KBM-7 (cell line): ENCODE measurements at places on chromosomes 7 and 10.

GRCh38 chr7:14424675-14425074, 435.2 kb upstream of the ETV1 start:
- no peak for DNase-seq

DNA sequence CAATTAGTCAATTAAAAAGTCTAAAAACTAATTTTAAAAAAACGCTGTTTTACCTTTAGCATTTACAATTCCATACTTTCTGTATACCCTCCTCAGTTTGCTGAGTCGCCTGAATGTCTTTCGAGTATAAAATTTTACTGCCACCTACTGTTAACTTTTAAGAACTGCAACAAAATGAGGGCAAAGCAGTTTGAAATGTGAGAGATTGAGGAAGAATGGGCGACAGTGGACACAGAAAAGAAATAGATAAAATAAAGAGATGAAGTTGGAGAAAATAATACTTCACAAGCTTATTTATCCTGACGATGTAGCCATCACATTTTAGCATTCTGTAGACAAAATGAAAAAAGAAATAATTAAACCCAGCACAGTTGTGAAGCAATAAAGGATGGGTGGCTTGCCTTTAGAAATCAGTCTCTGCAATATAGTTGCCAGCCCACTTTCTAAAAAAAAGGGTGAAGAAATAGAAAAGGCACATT, 110.8 kb upstream of the PTN start:
- DNase-seq: peak; percentile 70

DNA sequence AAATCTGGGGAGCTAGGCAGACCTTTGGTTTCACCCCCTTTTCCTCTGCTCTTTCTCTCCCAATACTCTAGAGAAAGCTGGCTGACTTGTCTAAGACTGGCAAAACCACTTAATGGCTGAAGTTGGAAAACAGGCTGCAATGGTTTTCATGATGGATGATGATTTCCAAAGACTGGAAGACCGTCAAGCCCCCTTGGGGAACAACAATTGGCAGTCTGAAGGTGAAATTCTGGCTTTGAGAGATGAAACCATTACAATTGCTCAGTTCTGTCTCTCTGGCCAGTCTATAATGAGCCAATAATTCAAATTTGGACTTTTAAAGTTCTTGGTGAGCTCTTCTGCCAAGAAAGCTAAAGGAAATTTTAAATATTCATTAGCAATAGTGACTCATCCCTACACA, 680.5 kb downstream of the PARD3 start:
- no peak for DNase-seq

GRCh38 chr10:78247821-78248220, 214.2 kb downstream of the RPS24 start:
- no peak for DNase-seq

DNA sequence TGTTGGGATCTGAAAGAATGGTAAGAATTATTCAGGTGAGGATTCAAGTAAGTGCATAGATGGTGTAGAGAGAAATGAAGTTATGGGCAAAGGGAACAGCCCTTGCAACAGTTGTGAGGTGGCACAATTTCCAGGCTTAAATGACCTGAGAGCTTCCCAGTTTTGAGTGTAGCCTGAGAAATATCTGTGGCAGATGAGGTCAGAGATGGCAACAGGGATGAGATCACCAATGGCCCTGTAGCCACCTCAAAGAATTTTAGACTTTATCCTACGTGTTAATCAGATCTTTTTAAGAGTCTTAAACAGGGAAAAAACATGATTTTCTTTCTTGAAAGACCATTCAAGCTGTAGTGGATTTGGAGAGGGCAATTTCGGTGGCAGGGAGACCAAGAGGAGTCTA, 1.9 kb upstream of the NRF1 start:
- DNase-seq: no peak

- peak; percentile 23 for DNase-seq
These were observed 8.8 kb upstream of the DUSP5 start for GRCh38 chr10:110488940-110489339.

DNA sequence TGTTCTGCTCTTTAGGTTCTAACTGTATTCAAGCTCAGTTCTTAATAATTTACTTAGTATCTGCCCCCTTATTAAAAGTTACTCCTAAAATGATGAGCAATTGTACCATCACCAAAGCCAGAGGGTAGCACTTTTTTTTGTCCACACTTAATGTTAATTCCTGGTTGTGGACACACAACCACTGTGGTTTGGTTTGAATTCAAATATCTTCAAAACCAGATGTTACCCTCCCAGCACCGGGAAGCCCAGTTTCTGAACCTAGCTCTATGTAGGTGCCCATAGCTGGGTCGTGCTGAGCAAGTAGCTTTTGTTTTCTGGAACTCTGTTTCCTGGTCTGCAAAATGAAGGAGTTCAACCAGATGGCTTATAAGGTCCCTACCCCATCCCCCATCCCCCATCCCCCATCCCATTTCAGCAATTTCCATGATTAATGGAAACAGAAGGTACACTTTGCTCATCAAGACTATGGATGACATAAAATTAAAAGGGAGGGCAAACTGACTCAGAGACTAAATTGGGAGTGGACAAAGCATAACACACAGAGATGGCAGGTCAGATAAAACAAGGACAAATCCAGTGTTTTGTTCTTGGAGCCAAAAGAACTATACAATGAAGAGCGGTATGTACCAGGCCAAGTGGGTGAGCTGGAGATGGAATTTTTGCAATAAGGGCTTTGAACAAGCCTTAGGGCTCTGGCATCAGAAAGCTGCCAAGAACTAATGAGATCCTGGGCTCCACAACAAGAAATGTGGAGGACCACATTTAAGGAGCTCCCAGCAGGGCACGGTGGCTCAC, 56.7 kb downstream of the DLG5 start:
- DNase-seq: no peak

DNA sequence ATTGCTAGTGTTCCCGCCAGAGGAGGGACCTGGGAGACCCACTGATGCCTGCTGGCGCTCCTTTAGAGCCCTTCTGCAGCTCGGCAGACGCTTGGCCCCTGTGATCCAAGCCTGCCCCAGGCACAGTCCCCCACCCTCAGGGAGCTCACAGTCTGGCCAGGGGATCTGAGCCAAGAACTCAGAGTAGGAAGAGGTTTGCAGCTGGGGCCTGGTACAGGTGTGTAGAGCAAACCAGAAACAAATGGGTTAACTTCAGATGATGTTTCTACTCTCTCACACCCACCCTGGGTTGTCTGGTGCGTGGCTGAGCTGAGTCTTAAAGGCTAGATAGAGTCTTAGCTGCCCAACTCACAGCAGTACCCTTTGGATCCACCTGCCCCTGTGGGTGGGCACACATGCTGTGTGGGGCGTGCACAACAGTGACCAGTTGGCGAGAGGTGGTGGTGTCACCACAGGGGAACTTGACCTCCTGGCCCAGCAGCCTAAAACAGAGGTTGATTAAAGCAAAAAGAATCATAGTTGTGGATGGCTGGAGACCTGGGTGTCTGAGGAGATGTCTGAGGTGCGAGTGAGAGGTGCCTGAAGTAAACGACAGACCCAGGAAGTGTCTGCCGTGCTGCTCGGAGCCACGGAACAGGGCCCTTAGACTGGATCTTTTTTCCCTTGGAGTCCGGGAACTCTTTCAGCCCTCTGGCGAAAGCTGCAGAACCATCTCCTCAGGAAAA, 31.2 kb upstream of the SRGN start:
- no peak for DNase-seq

DNA sequence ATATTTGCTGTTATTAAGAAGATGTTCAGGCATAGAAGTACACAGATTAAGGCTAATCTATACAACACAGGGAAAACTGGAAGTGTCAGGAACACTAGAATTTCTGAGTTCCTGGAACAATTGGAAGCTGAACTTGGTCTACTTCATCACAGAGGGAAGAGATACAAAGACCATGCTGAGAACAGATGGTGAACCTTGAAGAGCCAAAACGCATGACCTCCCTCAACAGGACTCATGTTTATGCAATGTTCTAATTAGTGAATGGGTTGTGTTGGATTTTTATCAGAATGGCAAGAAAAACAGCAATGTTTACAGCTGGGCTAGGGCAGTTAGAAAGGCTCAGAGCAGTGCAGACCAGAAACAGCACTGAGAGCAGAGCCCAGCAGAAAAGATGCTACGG, 94.9 kb downstream of the SFMBT2 start:
- DNase-seq: no peak

GRCh38 chr7:45592230-45592991, 18.2 kb downstream of the ADCY1 start:
- DNase-seq: no peak

DNA sequence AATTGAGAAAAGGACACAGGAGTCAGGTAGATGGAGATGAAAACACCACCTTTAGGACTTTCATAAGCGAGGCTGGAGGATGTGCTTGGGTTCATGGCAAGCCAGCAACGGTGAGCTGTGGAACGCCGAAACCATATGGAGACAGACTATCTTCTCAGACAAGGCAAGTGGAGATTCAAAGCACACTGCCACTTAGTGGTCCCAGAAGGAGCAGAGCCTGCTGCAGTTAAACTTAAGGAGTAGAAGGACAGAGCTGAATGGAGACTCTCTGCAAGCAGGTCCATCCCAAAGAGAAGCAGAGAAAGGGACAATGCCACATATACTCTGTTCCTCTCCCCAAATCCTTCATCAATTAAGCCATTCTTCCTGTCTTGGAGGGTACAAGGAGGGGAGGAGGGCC, 236.3 kb upstream of the HABP2 start:
- no peak for DNase-seq

GRCh38 chr7:143323653-143324052, 7.7 kb downstream of the CLCN1 start:
- no peak for DNase-seq

GRCh38 chr10:71569775-71570588, 149.6 kb downstream of the C10orf105 start:
- DNase-seq: peak; percentile 73

DNA sequence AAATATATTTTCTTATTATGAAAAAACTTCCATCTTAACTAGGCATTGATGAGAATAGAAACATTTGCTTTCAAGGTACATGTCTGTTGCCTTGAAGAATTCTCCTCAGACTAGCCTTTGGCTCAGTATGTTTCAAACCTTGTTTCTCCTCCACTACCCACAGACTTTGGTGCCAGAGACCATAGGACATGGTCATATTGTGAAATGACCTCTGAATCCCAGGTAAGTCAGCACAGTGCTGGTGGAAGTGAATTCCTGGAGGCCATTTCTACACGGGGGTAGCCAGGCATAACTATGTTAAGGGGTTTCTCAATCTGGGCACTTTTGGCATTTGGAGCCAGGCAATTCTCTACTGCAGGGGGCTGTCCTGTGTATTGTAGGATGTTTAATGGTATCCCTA, 112.3 kb upstream of the FAM133B start:
- no peak for DNase-seq

- DNase-seq: no peak
These were observed 11.3 kb downstream of the MTG1 start for GRCh38 chr10:133405272-133405671.

GRCh38 chr10:6204341-6205191, 1.8 kb downstream of the PFKFB3 start:
- no peak for DNase-seq

GRCh38 chr7:17985473-17986239, 42.0 kb downstream of the PRPS1L1 start:
- DNase-seq: peak; percentile 8

DNA sequence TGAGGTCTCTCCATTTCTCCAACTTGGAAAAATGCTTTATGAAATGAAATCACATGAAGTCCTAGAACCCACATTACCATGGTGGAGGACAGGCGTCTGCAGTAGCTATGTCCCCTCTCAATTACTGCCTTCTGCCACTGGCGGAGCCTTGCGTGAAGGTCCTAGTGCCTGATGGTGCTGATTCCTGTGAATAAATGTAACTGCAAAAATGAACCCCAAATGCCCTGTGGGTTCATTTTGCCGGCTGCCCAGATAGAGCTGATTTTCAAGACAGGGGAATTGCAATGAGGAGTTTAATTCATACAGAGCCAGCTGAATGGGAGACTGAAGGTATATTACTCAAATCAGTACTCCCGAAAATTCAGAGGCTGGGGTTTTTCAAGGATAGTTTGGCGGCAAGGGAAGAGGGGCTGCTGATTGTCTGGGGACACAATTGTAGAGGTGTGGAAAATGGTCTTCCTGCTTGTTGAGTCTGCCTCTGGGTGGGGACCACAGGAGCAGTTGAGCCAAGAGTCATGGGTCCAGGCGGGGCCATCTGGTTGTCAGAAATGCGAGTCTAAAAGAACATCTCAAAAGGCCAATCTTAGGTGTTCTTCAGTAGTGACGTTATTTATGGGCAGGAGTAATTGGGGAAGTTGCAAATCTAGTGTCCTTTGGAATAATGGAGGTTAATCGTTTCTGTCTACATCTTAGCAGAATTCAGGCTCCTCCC, 13.5 kb downstream of the PRF1 start:
- no peak for DNase-seq

GRCh38 chr7:31860925-31861324, 173.9 kb downstream of the PPP1R17 start:
- no peak for DNase-seq

- DNase-seq: no peak
These were observed 126.5 kb upstream of the HABP2 start for GRCh38 chr10:113426181-113426877.

DNA sequence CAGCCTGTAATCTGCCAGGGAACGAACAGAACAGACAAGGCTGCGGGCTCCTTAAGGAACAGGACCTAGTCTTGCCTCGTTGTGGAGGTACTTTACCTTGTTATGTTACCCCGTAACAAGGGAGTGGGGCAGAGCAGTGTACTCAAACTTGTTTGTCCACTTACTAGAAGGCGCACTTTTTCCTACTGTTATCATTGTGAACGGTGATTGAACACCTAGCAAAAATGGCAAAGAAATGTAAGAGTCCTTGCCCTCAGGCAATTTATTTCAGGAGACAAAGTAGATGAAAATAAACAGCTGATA, 620 bp upstream of the IMPDH1 start:
- no peak for DNase-seq

GRCh38 chr7:156160811-156161210, 348.5 kb upstream of the SHH start:
- DNase-seq: no peak

DNA sequence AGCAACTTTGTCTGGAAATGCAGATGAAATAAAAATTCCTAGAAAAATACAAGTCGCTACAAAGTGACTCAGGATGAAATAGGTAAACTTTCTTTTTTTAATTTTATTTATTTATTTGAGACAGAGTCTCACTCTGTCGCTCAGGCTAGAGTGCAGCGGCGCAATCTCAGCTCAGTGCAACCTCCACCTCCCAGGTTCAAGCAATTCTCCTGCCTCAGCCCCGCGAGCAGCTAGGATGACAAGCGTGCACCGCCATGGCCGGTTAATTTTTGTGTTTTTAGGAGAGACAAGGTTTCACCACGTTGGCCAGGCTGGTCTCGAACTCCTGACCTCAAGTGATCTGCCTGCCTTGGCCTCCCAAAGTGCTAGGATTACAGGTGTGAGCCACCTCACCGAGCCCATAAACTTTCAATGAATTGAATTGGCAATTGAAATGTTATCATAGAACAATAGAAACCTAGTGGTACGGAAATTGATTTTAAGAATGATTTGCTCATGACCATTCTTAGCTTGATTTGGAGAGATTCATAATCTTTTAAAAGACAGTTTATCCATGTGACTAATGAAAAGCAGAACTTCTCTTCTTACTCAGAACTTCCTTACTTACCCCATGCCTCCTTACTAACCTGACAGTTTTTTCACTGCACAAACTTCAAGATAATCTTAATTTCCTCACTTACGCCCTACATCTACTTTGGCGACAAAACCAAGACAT, 161.7 kb downstream of the FAM107B start:
- DNase-seq: no peak
